Stimulated activated naive CD4-positive, alpha-beta T cell treated with Interleukin-2 at 50 U/mL for 16 hours (primary cell): ENCODE measurements at places on chromosomes 5 and 9.
A peak's percentile ranks its signal among the peaks of the same experiment; 100 is the strongest.

DNA sequence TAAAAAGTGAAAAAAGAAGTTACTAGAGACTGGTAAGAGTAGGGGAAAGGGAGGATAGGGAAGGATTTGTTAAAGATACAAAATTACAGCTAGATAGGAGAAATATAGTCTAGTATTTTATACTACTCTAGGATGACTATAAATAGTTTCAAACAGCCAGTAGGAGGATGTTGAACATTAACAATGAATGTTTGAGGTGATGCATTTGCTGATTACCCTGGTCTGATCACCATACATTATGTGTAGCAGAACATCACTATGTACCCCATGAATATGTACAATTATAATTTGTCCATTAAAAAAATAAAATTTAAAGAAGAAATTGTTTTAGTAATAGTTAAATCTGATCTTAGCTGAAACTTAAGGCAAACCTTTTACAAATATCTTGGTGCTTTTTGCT is 302.6 kb downstream of the ARHGAP26 start:
- no peak for DNase-seq

DNA sequence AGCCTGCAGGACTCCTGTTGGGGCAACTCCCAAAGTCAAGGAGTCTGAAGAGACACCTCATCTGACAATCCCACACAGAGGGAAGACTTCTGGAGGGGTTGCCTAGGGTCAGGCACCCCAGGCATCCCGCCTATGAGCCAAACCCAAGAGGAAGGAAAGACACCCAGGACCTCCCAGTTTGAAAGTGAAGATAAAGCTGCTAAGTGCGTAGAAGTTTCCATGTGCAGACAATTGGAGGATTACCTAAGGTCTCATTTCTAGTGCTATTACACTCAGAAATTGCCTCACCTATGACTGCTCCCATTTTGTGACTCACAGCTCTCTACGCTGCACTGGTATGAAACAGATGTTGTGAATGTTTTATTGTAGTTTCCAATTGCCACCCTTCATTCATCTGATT is 322.9 kb downstream of the SLIT3 start:
- DNase-seq, result no peak

DNA sequence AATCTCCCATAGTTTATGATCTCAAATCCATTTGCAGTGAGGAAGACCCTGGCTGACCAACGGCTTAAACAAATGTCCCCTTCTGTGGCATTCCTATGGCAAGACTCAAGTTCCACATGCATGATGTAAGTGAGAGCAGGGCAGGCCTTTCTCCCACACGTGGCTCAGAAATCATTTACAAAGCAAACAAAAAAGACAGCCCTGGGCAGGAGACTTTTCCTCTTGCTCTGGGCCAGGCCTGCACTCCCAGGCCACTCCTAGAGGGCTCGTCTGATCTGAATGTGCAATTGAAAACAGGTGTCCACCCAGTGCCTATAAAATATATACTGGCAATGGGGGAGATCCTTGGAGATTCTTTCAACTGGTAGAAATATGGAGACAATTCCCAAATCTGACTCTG is 123.1 kb downstream of the DMRT2 start:
- no peak for DNase-seq

DNA sequence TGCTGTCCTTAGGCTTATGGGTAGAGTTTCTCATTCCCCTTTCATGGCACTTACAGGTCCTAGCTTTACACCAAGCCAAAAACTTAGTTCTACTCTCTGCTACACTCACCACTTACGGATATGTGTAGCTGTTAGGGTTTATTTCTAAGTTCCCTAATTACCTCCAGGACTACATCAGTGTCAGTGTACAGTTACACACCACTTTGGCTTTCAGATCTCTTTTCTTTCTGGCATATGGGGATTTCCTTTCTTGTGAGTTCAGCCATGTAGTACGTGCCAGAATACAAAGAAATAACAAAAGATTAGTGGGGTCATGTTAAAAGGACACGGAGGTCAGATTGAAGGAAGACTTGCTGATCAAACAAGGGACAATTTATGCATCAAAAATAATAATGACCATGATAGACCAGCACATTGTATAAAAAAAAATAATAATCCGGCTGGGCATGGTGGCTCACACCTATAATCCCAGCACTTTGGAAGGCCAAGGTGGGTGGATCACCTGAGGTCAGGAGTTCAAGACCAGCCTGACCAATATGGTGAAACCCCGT is 41.8 kb downstream of the LYRM7 start:
- no peak for DNase-seq

DNA sequence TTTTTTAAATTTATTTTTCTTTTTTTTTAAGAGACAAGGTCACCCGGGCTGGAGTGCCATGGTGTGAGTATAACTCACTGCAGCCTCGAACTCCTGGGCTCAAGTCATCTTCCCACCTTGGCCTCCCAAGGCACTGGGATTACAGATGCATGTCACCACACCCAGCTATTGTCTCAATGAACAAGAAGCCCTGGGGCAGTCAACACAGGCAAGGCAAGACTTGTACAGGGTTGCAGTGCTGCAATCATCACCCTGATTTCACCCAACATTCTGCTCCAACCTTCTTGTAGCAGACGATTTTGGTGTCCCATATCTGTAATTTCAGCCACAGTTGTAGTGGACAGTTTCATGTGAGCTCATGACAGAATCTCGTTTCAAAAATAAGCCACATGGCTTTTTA is 205.8 kb upstream of the KIF2A start:
- no peak for DNase-seq

DNA sequence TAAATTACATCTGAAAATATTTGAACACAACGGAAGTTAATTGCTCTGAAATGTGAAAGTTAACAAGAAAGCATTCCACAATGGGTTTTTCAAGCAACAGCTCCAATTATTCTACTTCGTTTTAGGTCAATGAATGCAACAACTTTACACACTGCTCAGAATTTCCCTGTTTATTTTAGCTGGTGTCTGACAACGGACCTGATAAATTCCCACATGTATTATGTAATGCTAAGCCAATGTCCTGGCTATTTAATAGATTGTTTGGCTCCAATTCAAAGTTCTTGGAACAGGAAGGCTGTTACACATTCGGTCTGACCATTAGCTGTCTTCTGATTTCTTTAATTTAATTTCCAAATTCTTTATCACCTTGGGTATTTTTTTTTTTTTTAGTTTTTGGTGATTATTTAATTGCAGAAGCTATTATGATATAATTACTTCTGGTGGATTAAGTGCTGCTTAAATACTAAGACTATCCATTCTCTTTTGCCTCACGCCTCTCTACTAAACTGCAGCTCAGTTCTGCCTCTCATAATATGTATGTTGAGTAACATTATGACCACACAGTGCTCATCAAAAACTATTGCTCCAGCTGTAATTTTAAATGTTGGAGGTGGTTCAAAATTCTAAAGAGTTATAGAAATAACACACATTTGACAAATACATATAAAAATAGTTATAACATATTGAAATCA is 57.9 kb downstream of the MEF2C start:
- DNase-seq, result no peak

GRCh38 chr9:105121861-105122430 is 122.5 kb upstream of the SLC44A1 start:
- DNase-seq, result no peak

GRCh38 chr9:8860925-8861324 is 1061.3 kb upstream of the DMAC1 start:
- DNase-seq, result no peak

DNA sequence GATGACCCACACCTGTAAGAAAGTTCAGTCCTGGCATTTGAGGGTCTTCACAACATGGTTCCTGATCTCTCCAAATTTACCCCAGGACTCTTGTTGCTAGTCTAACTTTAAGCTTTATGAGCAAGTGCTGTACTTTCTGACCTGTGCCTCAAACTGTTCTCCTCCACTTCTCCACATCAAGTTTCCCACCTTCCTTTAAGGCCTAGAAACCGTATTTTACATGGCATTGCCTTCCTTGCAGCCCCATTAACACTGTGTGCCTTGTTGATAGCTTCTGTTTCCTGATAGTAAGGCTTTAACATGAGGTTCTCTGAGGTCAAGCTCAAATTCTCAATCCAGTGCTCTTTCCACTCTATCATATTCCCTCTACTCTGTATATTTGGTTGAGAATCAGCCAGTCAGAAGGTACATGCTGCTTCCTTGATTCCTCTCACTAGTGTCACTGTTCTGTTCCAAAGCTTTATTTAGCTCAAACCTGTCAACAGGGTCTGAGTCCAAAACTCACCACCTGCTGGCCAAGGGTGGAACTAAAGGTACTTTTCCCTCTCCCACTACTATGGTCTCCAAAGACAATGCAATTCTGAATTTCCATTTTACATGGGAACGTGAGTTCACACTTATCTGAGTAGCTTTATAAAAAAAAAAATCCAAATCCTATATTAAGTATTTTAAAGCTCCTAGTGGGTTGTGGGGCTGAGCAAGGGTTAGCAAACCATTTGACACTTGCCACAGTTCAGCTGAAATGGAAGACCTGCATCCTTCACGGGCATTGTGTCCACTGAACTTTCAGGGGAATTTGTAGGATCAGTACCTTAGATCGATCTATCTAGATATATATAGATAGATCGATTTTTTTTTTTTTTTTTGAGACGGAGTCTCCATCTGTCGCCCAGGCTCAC is 21.1 kb downstream of the VCP start:
- DNase-seq, result peak; percentile 36
